ENCODE measurements at places on chromosomes 11 and 22.

- no peak for DNase-seq
Observed at GRCh38 chr11:212150-213100, 4.9 kb downstream of the RIC8A start.

DNA sequence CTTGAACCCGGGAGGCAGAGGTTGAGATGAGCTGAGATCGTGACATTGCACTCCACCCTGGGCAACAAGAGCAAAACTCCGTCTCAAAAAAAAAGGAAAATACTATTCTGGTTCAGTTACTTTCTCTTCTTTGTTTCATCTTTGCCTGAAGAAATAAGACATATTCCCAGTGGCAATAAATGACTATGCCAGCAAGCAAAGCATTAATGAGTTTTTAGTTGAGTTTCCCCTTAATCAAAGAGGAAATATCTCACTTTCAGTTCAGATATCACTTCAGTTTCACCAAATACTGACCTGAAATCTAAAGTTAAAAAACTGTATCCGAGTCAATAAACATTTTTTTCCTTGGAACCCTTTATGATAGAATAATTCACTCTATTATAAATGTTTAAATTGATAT lies 10.4 kb downstream of the PISD start:
- no peak for DNase-seq

DNA sequence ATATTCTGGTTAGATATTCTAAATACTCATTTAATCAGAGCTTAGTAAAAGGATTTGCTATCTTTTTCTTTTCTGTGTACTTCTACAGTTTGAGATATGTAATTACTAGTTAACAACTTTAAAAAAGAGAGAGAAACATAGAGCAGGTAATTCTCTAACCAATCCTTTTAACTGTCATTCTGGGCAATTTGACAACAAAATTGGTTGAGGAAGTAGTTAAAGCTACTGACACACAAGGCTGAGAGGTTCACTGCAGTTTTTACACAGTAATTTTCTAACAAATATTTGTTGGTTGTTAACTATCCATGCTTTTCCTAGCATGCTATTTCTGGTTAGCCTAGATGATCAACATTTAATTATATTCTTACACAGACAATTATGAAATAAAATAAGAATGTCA lies 3.6 kb downstream of the SOX6 start:
- no peak for DNase-seq

DNA sequence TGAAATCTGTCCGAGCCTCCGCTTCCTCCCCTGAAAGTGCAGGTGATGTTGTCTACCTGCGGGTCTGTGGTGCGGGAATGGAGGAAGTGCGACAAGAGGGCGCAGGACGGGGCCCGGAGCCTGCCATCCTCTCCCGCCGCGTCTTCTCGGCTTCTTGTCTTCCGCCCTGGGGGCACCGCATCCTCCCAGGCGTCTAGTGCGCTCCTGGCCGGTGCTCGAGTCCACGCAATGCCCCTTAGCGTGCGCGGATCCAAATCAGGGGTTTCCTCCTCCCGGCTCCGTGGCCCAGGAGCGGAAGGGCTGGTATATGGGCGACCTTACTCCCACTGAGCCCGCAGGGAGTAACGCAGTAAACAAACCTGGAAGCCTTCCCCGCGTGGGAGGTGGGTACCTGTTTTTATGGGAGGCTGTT lies 405 bp downstream of the SFI1 start:
- DNase-seq: no peak

- DNase-seq: no peak
Observed at GRCh38 chr11:61776561-61777075, 15.8 kb downstream of the TMEM258 start.

GRCh38 chr22:35217527-35217926 lies 39.8 kb upstream of the HMGXB4 start:
- no peak for DNase-seq

DNA sequence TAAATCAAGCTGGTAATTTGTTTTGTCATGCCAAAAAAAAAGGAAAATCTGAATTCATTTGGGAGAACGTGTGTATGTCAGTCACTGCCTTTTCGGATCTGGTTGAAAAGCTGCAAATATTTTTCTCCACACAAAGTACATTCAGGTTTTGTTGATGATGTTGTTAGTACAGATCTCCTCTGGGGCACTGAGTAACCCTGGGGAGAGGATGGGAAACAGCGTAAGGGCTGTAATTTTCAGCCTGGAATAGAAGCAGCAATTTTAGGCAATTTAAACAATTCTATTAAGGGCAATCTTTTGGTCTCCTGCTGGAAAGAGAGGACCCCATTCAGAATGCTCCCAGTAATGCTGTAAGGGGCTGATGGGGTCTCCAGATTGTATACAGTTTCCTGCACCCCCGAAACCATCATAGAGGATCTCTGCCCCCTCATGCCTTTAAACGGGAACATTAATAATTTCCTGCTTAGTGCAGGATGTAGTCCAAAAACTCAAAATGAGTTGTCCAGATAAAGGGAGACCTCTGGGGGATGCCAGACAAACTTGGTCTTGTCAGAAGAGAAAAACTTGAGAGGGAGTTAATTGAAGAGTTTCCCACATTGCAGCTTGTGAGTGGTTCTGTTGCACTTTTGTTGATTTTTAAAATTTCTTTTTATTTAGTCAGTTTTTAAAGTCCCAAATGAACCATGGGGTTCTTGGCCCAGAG lies 132.3 kb downstream of the COMMD9 start:
- DNase-seq: no peak

- no peak for DNase-seq
Observed at GRCh38 chr11:43576320-43576802, 104.2 kb upstream of the HSD17B12 start.

DNA sequence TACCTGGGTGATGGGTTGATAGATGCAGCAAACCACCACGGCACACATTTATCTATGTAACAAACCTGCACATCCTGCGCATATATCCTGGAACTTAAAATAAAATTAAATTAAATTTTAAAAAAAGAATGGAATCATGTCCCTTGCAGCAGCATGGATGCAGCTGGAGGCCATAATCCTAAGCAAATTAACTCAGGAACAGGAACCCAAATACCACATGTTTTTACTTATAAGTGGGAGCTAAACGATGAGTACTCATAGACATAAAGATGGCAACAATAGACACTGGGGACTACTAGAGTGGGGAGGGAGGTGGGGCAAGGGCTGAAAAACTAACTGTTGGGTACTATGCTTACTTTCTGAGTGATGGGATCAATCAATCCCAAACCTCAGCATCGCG lies 40.9 kb downstream of the CWC15 start:
- DNase-seq: no peak

DNA sequence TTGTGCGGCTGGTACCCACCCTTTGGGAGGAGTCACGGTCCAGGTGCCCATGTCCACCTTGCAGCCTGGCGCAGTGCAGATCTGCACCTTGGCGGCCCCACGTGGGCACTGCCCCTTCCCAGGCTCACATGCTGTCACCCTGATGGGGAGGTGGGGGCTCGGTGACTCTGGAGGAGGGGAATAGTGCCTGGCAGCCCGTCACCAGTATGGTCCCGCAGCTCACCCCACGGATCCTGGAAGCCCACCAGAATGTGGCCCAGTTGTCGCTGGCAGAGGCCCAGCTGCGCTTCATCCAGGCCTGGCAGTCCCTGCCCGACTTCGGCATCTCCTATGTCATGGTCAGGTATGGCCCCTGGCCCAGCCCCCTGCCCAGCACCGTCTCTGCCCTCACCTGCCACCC lies 5.2 kb downstream of the TRPT1 start:
- no peak for DNase-seq

DNA sequence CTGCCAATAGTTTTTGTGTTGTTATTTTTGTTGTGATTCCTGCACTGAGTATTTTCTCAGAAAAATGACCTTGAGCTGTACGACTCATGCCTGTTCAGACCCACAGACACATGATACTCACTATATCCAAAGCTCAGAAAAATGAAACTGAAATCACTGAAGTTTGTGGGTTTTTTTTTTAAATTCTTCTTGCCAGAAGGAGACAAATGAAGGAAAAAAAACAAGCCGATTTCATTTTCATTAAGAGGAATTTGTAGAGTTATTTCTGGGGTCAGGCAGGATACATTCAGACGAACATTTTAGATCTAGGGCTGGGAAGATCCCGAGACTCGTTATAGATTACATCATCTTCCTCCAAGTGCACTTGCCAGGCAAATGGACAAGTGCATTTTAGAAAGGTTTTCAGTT lies 60.4 kb downstream of the BMAL1 start:
- DNase-seq: no peak

GRCh38 chr11:19307498-19307897 lies 66.8 kb upstream of the E2F8 start:
- no peak for DNase-seq

- DNase-seq: no peak
Observed at GRCh38 chr11:69865707-69866106, 46.5 kb upstream of the FGF3 start.

- no peak for DNase-seq
Observed at GRCh38 chr11:70049045-70049444, 29.1 kb upstream of the ANO1 start.

DNA sequence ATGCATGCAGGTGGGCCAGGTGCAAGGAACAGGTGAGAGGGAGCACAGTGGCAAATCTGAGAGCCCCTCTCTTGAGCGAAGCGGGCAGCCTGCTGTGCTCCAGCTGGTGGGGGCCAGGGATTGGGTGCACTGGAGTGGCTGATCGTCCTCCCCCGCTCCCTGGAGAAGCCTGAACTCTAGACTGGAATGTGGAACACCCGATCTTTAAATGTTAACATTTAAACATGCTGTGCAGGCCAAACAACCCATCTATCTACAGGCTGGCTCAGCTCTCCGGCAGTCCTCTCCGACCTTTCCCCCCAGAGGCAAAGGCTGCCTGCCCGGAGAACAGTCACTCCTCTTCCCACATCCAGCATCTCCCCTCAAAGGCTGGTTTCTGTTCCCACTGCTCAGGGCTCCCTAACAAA lies 5.1 kb downstream of the MRGPRF start:
- DNase-seq: no peak

GRCh38 chr11:27212248-27212780 lies 150.7 kb downstream of the CCDC34 start:
- no peak for DNase-seq

Measured in iPS DF 19.7 (cell line).